Activated naive CD4-positive, alpha-beta T cell treated with anti-CD3 and anti-CD28 coated beads, Interleukin-2, amount 50 U/mL, for 16 hours (primary cell): ENCODE measurements at places on chromosomes 1 and 21.

DNA sequence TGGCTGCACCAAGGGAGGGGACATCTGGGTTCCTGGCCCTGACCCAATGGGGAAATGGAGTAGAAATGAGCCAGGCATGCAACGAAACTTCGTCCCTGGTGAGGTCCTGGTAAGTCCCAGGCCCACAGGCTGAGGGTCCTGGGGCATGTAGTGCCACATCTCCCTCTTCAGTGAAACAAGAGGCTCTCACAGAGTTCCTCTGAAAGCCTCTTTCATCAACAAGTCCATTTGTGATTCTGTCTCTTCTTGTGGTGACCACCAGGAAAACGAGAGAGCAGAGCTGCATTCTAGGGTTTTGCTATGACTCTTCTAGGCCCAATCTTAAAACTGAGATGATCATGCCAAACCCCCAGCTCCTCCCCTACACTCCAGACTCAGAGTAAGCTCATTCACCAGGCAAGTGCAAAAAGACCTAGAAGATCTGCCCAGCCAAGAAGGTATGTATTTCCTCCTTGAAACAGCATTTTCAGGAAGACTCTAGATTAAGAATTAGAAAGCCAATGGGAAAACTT, 24.3 kb upstream of the RNF220 start:
- DNase-seq: no peak

- DNase-seq: peak; percentile 55
Observed at GRCh38 chr21:36330904-36331303, 10.9 kb downstream of the MORC3 start.

DNA sequence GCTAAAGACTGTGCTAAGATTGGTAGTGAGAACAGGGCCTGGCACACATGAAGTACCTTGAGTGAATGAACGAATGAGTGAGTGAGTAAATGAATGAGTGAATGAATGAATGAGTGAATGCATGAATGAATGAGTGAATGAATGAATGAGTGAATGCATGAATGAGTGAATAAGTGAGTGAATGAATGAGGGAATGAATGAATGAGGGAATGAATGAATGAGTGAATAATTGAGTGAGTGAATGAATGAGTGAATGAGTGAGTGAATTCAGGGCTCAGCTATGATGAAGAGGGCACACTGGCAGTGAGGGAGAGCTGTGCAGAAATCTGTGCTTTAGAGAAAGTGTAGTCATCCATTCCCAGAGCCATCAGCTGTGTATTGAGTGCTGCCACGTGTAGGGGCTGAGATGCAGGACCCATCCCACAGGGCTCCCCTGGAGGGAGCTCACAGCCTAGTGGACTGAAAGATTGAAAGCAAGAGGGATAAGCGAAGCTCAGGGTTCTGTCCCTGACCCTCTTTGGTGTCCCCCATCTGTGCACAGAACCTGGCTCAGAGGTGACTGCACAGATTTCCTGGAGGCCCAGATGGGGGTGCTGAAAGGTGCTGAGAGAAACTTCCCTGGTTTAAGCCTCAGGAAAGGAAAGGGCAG, 217.9 kb upstream of the VAMP3 start:
- DNase-seq: no peak

DNA sequence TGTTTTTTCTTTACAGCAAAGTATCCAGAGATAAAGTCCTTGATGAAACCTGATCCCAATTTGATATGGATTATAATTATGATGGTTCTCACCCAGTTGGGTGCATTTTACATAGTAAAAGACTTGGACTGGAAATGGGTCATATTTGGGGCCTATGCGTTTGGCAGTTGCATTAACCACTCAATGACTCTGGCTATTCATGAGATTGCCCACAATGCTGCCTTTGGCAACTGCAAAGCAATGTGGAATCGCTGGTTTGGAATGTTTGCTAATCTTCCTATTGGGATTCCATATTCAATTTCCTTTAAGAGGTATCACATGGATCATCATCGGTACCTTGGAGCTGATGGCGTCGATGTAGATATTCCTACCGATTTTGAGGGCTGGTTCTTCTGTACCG, 6.5 kb downstream of the DEGS1 start:
- DNase-seq: no peak

DNA sequence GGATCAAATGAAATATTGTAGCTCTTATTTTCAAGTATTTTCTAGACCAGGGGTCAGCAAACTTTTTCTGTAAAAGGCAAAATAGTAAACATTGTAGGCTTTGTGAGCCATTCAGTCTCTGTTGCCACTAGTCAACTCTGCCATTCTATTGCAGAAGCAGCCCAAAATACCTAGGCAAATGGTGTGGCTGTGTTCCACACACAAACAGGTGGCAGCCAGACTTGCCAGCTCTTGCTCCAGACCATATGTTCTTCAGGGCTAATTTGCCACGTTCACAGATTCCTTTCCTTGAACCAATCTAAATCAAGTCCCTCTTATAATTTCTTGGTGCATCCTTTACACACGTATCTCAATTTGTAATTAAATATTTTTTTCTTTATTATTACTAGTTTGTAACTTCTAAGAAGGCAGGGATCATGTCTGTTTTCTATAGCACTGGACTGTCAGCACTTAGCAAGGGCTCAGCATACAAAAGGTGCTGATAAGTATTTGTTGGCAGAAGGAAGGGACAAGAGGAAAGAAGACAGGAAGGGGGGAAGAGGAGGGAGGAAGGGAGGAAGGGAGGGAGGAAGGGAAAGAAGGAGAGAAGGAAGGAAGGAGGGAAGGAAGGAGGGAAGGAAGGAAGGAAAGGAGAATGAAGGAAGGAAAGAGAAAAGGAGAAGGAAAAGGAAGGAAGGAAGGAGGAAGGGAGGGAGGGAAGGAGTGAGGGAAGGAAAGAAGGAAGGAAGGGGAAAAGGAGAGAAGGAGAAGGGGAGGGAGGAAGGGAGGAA, 106.5 kb upstream of the EDEM3 start:
- DNase-seq: no peak

- no peak for DNase-seq
Observed at GRCh38 chr1:152811050-152811449, 721 bp upstream of the LCE1B start.

GRCh38 chr1:109927911-109928321, 17.3 kb downstream of the CSF1 start:
- DNase-seq: no peak

DNA sequence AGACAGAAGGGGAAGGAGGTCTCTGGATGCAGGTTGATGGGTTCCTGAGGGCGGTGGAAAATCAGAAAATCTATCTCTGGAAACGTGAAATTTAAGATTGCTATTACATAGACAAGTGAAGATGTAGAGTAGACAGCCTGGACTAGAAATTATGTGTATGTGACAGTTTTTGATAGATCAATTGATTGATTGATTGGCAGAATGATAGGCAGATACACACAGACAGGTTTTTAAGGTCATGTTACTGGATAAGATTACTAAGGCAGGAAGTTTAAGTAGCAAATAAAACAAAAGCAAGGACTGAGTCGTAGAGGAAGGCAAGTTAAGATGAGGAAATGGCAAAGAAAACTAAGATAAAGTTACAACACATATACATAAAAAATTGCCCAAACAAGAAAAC, 124.7 kb downstream of the RGS21 start:
- no peak for DNase-seq

DNA sequence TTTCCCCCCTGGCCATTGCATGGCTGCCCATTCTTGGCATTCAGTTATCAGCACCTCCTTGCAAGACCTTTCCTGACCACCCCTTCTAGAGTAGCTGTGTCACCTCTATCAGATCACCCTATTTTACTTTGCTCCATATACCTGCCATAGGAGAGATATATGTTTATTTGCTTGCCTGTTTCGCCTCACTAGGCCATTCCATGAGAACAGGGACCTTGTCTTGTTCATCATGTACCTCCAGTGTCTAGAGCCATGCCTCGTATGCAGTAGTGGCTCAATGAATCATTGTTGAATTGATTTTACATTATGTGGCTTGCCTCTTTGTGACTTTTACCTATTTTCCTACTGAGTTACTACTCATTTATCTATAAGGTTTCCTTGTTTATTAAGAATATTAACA, 26.4 kb upstream of the PADI2 start:
- DNase-seq: no peak

DNA sequence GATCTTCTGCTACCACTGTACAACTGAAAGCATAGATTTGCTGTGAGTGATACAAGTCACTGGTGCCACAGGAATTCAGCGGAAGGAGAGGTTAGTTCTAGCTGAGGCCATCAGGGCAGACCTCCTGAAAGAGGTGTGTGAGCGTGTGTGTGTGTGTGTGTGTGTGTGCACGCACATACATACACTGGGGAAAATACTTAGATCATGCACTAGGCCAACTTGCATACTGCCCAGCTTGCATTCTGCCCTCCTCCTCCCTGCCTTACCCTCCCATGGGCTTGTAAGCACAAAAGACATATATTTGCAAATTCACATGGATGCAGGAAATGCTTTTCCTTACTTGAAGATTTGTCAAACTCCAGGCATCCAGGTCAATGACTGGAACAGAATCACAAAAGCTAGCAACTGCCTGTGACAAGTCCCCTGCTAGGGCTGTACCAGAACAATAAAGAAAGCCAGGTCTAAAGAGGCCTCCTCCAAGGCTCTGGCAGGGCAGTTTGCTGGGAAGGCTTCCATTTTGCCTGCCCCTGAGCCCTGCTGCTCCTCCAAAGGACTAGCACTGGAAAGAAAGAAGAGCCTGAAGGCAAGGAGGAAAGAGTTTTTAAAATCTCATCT, 23.2 kb downstream of the PLEKHA6 start:
- DNase-seq: no peak

- DNase-seq: no peak
Observed at GRCh38 chr1:51989582-51990477, 670 bp downstream of the RAB3B start.

DNA sequence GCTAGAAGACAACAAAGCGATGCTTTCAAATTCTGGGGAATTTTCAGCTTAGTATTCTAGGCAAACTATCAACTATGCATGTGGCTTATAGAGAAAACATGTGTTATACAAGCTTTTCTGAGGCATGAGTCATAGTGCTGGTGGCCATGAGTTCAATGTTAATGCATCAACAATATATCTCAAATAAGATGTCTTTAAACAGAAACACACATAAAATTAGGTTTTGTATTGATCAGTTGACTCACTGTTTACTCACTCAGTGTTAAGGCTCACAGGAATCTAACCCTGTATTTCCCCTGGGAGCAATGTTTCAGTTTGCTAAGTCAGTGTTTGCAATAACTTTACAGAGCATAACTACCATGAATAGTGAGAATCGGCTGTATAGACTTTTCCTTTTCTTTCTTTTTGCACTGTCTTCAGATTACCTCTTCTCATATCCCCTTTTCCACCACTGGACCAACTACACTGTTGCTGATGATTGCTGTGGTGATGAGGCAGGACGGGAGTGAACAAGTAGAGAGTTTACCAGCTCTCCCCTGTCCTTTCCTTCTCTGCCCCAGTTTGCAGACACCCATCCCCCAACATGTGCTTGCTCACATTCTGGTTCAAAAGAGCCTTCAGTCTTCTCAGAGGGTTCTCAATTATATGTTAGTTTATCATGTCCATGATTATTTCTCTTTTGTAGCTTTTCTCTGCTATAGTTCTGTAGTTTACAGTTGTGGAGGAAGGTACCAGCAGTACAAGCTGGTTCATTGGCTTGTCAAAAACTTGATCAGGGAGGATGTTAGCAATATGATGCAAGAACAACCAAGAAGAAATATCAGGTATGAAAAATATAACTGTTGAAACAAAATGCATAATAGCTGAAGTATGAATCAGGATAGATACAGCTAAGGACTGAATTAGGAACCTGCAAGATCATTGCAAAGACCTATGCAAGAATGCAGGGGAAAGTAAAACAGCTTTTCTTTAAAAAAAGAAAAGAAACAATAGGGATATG, 23.9 kb downstream of the CD2 start:
- no peak for DNase-seq

DNA sequence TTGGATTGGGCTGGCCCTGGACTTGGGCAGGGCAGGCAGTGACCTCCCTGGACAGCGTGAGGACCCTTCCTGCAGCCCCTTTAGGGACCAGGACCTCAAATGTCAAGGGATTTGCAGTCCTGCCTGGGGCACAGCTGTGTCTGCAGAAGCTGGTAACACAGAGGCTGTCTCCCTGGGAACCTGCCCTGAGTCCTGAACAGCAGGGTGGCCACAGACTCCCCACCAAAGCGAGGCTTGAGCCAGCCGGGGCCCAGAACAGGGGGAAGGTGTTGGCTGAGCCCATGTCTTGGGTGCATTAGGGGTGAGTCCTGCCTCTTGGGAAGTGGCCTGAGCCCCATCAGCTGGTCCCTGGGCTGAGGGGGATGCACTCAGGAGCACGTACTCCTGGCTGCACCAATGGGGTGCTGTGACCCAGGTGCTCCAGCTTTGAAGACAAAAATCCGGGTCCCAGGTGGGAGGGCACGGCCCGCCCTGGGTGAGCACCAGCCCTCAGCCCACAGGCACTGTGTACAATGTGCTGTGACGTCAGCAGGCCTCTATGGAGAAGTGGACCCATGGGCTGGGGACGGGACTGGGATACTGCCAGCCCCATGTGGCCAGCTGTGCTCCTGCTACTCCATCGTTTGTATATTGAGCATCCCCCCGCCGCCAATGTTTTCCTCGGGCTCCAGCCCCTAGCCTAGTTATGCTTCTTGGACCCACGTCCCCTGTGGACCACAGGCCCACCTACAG, 72.0 kb upstream of the ARHGEF16 start:
- DNase-seq: no peak

DNA sequence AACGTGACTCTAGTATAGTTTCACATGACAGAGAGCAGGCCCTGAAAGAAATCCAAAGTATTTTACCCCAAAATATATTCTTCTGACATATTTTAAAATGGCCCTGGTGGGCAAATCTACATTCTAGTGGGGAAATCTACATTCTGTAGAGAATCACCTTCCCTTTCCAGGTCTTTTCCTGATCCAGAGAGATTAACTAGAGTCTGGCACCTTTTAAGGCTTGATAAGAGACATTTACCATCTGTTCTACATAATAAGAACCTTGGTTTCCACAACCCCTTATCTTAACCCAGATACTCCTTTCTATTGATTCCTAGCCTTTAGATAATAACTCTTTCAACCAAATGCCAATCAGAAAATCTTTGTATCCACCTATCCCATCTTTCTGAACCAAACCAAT, 17.0 kb upstream of the L1TD1 start:
- no peak for DNase-seq

DNA sequence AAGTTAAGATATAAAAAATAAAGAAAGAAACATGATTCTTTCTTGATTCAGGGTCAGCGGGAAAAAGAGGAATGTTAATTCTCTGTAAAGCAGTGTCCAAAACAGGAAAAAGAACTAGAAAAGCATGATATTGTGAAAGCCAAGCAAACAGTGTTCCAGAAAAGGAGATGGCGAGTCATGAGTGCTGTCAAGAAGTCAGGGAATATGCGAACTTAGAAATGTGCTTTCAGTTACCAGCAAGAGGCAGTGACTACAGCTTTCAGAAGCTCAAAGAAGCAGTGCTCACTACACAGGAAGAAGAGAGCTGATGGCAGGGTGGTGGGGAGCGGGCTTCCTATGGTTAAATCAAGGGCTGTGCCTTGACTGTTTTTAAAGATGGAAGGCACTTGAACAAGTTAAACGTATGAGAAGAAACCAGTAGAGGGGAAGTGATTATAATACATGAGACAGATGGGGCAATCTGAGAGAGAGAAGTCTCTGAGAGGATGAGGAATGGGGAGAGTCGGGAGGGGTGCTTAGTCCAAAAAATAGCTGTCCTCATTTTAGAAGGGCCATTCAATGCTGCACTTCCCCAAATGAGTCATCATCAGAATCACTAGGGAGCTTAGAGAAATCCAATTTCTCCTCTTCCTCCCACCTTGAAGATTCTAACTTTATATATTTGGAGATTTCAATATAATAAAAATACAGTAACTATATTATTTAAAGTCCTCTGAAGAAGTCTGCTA, 90.4 kb downstream of the KCNK1 start:
- DNase-seq: no peak

GRCh38 chr1:92481599-92481925, 5.2 kb downstream of the GFI1 start:
- DNase-seq: no peak
